ENCODE measurements at places on chromosomes 4 and X.

DNA sequence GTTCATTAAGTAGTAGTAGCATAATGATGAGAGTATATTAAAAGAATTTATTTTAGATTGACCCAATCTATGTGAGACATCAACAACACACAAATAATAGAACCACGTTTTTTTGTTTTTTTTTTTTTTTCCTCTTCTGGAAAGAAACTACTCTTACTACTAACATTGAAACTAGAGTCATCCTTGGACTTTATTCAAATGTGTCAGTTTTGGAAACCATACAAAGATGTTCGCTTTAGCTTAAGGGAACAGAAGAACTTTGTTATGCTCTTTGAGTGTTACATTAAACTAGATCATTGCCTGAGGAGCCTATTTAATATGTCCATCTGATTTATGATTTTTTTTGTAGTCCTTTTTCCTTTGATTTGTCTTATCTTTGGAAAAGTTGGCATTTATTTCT is 166.7 kb downstream of the RPA4 start:
- DNase-seq: no peak

GRCh38 chr4:55887594-55887993 is 34.1 kb downstream of the EXOC1 start:
- no peak for DNase-seq

DNA sequence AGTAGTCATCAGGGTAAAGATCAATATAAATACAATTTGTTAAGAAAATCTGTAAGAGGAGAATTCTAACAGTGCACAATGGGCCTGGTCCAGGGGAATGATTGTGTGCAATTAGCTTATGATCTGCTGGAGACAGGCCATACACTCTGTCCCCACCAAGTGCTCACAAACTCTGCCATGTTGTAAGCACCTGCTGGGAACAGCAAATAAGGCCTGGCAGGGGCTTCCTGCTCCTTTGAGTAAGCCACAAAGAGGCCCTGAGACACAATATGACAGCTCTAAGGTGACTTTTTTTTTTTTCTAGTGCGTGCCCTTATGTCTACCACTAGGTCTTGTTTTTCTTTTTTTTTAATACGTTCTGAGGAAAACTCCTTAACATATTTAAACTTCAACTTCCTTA is 866.3 kb upstream of the PCDH7 start:
- no peak for DNase-seq

- no peak for DNase-seq
Measured at GRCh38 chr4:11912886-11913285, 484.2 kb upstream of the HS3ST1 start.

DNA sequence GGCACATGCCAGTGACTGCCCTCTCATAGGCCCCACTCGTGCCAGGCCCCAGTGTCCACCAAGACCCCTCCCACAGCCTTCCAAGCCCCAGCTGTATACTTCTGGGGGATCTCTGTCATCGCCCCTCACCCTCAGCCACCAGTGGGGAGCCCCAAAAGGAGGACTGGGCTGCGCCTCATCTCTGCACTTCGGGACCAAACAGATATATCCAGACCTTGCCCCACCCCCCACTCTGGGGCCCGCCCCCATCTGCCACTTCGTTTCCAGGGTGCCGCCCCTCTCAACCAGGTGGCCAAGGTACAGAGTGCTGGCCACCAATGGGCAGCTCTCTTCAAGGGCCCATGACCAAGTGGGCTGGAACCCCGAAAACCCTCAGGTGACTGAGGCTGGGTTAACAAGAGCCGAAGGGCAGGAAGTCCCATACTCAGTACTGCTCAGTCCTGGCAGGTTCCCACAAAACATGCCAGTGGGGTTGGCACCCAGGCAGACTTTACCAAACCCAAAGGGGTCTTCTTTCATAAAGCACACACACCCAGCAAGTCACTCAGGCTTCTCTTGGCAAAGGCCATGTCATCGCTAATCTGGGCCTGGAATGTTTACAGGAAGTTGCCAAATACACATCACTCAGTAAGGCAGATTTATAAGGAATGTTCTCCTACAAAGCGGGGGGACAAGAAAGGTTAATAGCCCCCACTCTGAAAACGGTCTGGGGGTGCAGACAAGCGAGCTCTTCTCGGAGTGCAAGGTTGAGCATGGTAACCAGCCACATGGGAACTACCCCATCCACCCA is 4.4 kb downstream of the ZFYVE28 start:
- DNase-seq: no peak

GRCh38 chr4:8276358-8277240 is 7.0 kb downstream of the HTRA3 start:
- DNase-seq: no peak

DNA sequence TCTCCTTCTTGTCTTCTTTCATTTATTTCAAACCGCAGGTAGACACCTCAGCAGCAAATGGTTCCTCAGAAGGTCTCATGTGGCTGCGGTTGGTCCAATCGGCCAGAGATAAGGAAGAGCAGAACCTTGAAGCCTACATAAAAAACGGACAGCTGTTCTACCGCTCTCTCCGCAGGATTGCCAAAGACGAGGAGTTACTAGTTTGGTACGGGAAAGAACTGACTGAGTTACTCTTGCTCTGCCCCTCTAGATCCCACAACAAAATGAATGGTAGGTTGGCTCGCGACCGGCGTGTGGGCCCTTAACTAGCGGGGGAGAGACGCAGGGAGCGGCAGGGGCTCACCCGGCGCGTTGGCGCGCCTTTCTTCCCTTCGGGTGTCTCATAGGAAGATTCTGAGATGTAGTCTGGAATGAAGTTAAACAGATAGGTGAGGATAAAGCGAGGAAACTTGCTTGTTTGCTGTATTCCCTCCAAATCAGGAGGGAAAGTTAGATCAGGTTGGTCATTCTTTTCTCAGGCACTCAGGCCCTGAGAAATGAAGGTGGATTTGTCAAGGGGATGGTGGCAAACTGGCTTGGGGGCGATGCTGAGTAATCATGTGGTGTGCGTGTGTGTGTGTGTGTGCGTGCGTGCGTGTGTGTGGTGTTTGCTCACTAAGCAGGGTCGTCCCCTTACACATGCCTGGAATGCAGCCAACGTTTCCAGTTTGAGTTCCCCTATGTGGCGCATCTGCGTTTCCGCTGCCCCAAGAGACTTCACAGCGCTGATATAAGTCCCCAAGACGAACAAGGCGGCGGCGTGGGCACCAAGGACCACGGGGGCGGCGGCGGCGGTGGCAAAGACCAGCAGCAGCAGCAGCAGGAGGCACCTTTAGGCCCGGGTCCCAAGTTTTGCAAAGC is 4.2 kb downstream of the PRDM8 start:
- peak; percentile 64 for DNase-seq

DNA sequence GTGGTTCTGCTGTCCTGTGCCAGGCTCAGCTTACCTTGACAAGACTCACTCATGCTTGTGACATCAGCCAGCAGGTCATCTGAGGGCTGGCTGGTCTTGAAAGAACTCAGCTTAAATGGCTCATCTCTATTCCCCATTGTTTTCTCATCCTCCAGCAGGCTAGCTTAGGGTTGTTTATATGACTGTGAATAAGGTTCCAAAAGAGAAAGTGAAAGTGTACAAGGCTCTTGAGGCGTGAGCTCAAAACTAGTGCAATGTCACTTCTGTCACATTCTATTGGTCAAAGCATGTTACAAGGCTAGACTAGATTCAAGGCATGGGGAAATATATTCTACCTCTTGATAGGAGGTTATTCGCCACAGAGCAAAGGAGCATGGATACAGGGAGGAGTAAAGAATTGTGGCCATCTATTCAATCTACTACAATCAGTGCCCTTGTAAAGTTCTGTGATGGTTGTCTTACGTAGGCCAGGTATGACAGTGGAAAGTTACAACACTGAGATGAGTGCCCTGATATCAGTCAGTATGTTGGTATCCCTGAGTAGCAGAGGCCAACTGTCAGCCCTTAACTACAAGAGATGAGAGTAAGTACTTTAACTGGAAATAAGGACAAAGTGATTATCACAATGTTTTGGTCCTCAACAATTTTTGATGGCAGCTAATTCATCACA is 19.8 kb upstream of the TMLHE start:
- no peak for DNase-seq

GRCh38 chrX:149161435-149162088 is 343.5 kb downstream of the IDS start:
- DNase-seq: no peak

DNA sequence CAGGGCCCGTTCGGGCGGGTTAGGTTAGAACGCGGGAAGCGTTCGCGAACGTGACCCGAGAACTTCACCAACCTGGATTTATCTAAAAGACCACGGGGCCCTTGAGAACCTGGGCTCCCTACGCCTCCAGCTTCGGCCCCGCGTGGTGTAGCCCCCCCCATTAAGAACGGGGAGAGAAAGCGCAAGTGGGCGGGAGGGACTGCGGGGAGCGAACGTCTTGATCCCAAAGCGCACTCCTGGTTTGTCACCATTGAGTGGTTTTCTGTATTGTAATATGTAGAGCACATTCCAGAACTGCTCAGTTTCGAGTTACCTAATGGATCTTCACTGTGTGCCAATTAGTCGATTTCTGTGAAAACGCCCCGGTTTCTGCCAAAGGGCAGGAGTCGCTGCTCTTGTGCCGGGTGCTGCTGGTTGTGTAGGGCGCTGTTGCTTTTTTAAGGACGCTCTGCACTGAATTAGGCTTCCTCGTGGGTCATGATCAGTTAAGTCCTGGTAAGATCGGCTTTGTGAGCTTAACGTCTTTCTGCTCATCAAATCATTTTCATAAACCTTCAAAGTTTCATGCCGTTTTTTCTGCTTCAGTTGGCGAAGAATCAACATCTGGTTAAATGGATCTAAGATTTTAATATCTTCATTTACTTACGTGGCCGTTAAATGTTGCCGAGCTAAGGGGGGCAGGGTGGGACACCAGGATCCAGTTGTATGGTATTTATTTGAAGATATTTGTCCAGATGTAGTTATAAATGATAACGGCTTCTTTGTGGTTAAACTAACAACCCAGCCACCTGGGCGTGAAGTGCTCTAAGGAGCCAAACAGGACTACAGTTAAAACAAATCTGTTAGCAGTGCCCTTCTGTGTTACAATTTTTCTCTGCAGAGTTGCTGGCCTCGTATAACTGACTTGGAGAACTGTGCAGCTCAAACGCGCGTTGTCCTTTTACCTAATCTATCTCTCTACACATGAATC is 809 bp downstream of the MND1 start:
- DNase-seq: peak; percentile 67

DNA sequence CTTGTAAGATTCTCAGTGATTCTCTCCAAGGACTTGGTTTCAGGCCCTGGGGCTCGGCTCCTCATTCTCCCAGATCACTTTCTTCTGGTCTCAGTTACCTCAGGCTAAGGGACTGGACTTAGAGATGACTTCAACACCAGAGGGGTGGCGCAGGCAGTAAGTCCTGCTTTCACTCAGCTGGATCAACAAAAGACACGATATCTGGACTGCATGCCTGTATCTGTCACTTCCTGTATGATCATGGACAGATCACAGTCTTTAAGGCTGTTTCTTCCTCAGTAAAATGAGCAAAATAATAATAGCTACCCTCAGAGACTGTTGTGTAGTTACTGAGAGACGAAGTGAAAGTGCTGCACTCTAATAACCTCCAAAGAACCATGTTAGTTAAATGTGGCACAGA is 19.5 kb upstream of the CXCR3 start:
- DNase-seq: no peak

GRCh38 chrX:53824686-53825085 is 138.2 kb upstream of the HUWE1 start:
- no peak for DNase-seq

DNA sequence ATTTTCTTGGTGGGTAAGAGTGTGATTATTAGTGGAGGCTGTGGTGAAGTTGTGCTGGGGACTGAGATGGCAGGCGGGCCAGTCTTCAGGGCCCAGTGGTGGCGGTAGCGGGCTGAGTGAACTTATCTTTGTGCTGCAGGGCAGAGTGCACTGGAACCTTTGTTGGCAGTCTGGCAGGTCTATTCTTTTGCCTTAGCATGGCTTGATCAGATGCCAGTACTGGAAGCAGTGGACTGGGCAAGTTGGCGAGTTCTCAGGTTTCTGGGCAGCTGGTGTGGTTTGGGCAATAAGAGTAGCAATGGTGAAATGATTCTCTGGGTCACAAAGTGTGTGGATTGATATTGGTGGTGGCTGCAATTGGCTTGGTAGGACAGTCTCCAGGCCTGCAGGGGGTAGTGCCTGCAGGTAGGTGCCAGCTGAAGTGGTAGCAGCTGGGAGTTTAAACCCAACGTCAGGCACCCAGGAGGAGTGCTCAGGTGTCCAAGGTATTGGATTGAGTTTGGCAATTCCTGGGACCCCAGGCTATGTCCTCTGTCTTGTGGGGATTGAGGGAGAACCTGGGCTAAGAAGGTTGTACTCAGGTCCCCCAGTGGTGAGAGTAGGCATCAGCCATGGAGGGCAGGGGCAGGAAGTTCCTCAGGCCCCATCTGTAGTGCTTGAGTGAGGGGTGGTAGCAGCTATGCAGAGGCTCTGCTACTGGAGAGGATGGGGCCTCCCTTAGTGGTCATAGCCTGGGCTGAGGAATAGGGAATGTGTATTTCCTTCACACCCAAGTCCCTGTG is 34.9 kb upstream of the SLC25A14 start:
- no peak for DNase-seq

DNA sequence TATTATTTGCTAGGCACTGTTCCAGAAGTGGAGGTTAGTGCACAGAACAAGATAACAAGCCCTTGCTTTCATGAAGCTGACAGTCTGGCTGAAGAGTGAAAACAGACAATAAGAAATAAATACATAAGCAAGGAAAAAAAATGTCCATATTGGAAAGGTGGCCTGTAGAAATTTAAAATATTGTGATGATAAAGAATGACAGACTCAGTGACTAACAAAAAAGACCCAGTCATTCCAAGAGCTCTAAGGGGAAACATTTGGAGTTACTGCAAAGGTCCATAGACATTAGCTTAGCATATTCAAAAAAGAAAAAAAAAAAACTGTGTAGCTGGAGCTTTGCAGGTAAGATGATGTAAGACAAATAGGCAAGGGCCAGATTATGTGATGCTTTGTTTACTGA is 1.0 kb upstream of the ANTXR2 start:
- no peak for DNase-seq

DNA sequence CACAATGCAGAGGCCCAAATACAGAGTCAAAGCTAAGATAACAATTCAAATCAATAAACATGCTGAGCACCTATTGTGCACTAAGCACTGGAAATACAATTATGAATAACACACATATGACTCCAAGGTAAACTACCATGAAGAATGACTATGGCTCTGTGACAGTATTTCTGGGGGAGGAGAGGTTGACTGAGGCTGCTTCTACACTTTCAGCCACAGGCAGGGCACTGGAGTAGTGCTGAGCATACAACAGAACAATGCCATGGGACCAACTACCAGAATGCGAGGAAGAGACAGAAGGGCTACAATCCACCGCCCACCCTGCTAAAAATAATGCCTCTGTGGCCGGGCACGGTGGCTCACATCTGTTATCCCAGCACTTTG is 13.7 kb downstream of the TEC start:
- DNase-seq: no peak

DNA sequence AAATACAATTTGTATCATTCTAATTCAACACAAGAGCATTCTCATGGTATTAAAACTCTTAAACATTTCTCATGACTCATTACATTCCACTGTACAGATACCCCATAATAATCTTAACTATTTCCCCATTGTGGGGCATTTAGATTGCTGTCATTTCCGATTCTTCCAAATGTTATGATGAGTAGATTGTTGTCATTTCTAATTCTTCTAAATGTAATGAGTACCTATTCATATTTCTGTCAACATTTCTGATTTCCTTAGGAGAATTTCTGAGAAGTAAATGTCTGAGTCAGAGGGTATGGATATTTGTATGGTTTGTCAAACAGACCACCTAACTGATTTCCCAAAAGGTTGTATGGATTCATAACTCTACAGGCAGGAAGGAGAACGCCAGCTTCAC is 8.3 kb downstream of the S100G start:
- DNase-seq: no peak

- DNase-seq: peak; percentile 60
Measured at GRCh38 chr4:2364654-2365053, 53.8 kb downstream of the ZFYVE28 start.

- no peak for DNase-seq
Measured at GRCh38 chr4:146776691-146777090, 138.0 kb downstream of the POU4F2 start.
